ENCODE measurements at places on chromosomes 3 and 15. TPM values are rescaled to one million over a fixed set of nuclear protein-coding genes. Genes with fewer than 3 reads are reported as not detected.
A peak's percentile ranks its signal among the peaks of the same experiment; 100 is the strongest.

Gene RHOA
- total RNA-seq, result 306 TPM

Gene SLC38A3
- not detected for total RNA-seq

DNA sequence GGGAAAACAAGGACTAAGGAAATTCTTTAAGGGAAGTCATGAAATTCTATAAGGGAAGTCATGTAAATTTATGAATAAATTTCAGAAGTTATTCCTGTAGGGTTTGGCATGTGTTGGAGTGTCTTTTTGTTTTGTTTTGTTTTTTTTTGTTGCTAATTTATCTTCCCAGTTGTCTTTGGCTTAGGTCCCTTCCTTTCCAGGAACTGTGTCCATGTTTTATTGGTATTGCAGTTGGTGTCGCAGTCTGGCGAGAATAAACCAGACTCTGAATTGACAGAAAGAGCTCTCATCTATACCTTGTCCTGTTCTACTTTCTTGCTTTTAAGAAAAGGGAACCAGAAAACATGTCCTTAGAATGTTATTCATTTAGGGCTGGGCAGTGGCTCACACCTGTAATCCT, 57.6 kb downstream of the SGO1 start:
- no peaks in the 10 kb centered on the region for H3K27me3 ChIP-seq
- no peak overlapping the region for H3K4me3 ChIP-seq
- H3K36me3 ChIP-seq, result peaks cover 23% of the 10 kb centered on the region
- no peak overlapping the region for H3K27ac ChIP-seq

- no peak overlapping the region for H3K4me3 ChIP-seq
- H3K4me1 ChIP-seq, result no peaks in the 10 kb centered on the region
- peaks cover 69% of the 10 kb centered on the region for H3K36me3 ChIP-seq
These were observed 59.0 kb downstream of the LYSMD4 start for GRCh38 chr15:99674279-99674678.

Gene GABRB3
- not detected for total RNA-seq

DNA sequence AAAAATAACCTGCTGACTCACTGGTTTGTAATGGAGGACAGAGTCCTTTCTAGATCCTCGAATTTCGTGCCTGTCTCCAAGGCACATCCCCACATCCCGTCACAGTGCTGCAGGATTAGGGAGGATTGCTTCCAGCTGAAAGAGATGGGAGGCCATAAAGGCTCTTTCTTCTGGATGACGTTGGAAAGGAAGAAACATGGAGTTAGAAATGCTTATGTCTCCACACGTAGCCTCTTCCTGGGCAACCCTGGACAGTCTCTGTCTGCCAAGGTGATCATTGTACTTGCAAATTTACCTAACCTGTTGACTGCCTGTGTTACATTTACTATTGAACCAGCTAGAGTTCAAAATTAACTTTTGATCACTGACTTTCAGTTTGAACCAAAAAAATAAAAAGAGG, 27.6 kb upstream of the VILL start:
- no peak for DNase-seq
- H3K27ac ChIP-seq, result no peak overlapping the region
- H3K36me3 ChIP-seq, result no peaks in the 10 kb centered on the region
- H3K27me3 ChIP-seq, result no peaks in the 10 kb centered on the region
- no peak overlapping the region for H3K4me3 ChIP-seq

DNA sequence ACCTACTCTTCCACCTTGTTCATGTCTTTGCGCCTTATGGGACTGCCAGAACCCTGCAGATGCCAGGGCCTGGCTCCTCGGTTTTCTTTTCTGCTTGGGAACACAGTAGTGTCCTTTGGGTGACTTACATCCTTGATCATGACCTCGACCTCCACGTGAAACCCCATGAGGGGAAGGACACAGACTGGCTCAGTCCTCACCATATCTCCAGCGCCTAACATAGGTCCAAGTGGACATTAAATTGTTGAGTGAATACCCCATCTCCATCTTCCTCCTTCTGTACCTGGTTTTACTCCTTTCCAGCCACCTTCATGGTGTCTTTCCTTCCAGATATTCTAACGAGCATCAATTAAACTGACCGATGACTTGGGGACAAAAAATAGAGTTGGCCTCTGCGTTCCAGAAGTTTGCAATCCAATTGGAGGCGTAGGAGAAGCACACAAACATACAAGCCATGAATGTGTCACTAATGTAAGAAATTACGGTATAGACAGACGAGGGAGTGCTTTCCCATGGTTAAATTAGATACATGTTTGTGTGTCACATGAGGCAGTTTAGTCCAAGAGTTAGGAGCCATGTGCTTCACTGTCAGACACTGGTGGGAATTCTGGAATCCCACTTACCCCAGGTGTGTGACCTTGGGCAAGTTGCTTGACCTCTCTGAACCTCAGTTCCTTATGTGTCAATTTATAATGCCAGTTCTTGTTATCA, 907 bp upstream of the HERC1 start:
- no peaks in the 10 kb centered on the region for H3K27me3 ChIP-seq
- no peak for DNase-seq
- peak overlapping the region; percentile 90 for H3K27ac ChIP-seq
- no peaks in the 10 kb centered on the region for H3K36me3 ChIP-seq
- H3K4me1 ChIP-seq, result peaks cover 22% of the 10 kb centered on the region

GRCh38 chr15:76349301-76350070, 12.9 kb downstream of the ISL2 start:
- DNase-seq, result no peak
- H3K4me1 ChIP-seq, result peaks cover 28% of the 10 kb centered on the region
- H3K27me3 ChIP-seq, result peaks cover 32% of the 10 kb centered on the region
- H3K36me3 ChIP-seq, result no peaks in the 10 kb centered on the region
- H3K4me3 ChIP-seq, result no peak overlapping the region

Gene CIDEC
- not detected for total RNA-seq

GRCh38 chr3:136152176-136152843, 43.8 kb downstream of the MSL2 start:
- no peaks in the 10 kb centered on the region for H3K27me3 ChIP-seq
- H3K36me3 ChIP-seq, result peaks cover 32% of the 10 kb centered on the region
- no peak for DNase-seq
- peaks cover 3% of the 10 kb centered on the region for H3K4me1 ChIP-seq

Gene ZXDC
- total RNA-seq, result 70.9 TPM

GRCh38 chr3:192577271-192577670, 150.1 kb downstream of the FGF12 start:
- DNase-seq, result no peak
- H3K4me3 ChIP-seq, result no peak overlapping the region
- no peaks in the 10 kb centered on the region for H3K4me1 ChIP-seq
- H3K36me3 ChIP-seq, result no peaks in the 10 kb centered on the region

- no peak overlapping the region for H3K4me3 ChIP-seq
- H3K36me3 ChIP-seq, result peaks cover 61% of the 10 kb centered on the region
- no peak overlapping the region for H3K27ac ChIP-seq
- H3K4me1 ChIP-seq, result peaks cover 9% of the 10 kb centered on the region
- H3K27me3 ChIP-seq, result no peaks in the 10 kb centered on the region
These were observed 165.4 kb downstream of the MBNL1 start for GRCh38 chr3:152434142-152434541.

DNA sequence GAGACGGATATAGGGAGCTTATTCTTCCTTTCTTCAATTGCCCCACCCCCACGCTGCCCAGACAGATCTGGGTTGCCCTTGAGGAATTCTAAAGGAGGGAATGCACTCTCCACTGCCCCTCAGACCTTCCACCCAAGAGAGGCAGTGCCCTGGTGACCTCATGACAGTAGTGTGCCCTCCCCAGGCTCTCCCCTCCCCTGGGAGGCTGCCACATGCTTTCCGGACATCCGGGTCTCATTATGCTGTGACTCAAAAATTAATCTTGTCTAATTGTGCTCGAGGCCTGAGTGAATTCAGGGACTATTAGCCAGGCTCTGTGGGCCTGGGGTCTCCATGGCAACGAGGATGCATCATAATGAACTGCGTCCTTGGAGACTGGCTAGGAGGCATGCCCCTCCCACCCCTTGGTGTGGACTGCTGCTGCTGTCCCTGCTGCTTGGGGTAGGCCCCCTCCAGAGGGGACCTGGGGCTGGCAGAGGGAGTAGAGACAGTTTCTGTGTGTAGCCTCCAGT, 20.8 kb downstream of the CORO2B start:
- H3K4me1 ChIP-seq, result peaks cover 19% of the 10 kb centered on the region
- DNase-seq, result no peak
- no peaks in the 10 kb centered on the region for H3K27me3 ChIP-seq
- H3K27ac ChIP-seq, result no peak overlapping the region
- no peaks in the 10 kb centered on the region for H3K36me3 ChIP-seq

DNA sequence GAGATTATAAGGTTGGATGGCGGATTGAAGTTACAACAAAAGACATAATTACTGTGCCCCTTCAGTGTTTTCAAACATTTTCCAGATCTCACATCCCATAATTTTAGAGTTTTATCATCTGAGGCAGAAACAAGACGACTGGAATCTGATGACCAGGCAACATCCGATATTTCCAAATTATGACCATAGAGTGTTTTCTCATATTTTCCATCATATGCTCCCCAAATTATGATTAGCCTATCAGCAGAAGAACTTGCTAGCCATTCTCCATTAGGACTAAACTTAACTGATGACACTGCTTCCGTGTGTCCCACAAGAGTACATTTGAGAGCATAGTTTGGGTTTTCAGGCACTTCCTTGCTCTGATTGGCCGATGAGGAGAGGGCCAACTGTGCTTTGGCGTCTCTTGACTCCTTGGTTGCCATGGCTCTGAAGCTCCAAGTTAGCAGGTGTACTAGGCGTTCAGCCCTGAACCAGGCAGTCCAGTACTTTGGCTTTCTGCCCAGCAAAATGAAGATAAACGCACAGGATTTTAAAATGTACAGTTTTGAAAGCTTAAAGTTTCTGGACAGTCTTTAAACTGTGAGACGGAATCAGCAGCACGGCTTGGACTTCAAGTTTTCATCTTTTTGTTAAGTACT, 638 bp downstream of the WDR5B start:
- H3K27me3 ChIP-seq, result no peaks in the 10 kb centered on the region
- peak overlapping the region; percentile 97 for H3K27ac ChIP-seq
- DNase-seq, result peak; percentile 70
- H3K4me3 ChIP-seq, result peak overlapping the region; percentile 98
- H3K4me1 ChIP-seq, result peaks cover 20% of the 10 kb centered on the region

DNA sequence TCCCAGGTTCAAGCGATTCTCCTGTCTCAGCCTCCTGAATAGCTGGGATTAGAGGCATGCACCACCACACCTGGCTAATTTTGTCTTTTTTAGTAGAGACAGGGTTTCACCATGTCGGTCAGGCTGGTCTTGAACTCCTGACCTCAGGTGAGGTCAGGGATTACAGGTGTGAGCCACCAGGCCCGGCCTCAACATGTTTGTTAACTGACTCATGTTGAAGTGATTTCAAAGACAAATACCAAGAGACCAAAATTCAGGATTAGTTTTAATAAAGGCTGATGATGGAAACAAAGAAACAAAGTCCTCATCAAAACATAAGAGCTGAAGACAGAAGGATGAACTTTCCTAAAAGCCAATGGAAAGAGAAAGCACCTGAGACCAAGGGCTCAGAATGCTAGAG, 36.5 kb downstream of the SLC12A6 start:
- DNase-seq, result no peak
- H3K4me1 ChIP-seq, result peaks cover 28% of the 10 kb centered on the region
- H3K27ac ChIP-seq, result no peak overlapping the region
- no peaks in the 10 kb centered on the region for H3K27me3 ChIP-seq

GRCh38 chr3:80350771-80351170, 583.0 kb upstream of the ROBO1 start:
- no peak overlapping the region for H3K27ac ChIP-seq
- no peaks in the 10 kb centered on the region for H3K4me1 ChIP-seq
- no peak for DNase-seq
- no peak overlapping the region for H3K4me3 ChIP-seq

GRCh38 chr3:189338366-189338765, 166.6 kb downstream of the TPRG1 start:
- no peaks in the 10 kb centered on the region for H3K36me3 ChIP-seq
- no peak for DNase-seq
- no peaks in the 10 kb centered on the region for H3K27me3 ChIP-seq
- H3K4me1 ChIP-seq, result no peaks in the 10 kb centered on the region
- H3K4me3 ChIP-seq, result no peak overlapping the region

DNA sequence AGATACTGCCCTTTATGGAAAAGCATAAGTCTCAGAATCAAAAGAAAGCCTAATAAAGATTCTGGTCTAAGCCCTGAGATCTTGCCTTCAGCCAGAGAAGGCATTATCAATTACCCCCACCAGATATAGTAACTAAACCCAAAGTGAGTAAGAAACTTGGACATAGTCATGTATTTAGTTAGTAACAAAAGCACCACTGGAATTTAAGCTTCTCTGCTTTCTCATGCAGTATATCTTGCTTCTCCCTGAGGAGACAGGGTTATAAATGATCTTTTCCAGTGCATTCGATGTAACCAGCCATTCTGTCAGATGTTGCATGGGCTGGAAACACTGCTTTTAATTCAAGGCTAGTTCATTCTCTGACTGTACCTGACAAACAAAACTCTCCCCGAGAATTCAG, 946.7 kb downstream of the NAALADL2 start:
- H3K4me3 ChIP-seq, result no peak overlapping the region
- no peaks in the 10 kb centered on the region for H3K27me3 ChIP-seq
- DNase-seq, result no peak
- H3K4me1 ChIP-seq, result no peaks in the 10 kb centered on the region
- H3K36me3 ChIP-seq, result no peaks in the 10 kb centered on the region

DNA sequence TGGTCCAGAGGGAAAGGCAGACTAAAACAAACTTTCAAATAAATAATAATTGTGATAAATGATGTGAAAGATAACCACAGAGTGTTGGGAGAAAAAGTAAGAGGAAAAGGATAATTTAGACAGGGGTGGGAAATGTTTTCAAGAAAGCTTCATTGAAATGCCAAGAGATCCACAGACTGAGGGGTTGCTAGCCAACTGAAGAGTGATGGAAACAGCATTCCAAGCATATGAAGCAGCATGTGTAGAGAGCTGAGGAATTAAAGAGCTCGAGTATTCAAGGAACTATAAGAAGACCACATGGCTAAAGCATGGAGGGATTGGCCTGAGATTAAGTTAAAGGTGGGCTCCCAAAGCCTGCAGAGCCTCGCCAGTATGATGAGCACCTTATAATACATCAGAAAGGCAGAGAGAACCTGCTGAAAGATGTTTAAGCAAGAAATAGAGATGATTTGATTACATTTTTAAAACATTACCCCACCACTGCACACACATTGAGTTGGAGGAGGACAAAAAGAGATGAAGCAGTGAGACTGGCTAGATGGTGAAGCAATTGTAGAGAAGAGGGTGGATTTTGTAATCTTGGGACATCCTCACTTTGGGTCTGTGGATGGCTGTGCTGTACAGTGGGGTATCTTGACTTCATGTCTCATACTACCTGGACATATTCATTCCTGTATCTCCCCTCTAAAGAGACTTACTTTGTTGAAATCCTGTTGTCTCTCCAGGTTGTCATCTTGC, 100.8 kb downstream of the STAC start:
- no peaks in the 10 kb centered on the region for H3K27me3 ChIP-seq
- H3K4me1 ChIP-seq, result no peaks in the 10 kb centered on the region
- no peak overlapping the region for H3K4me3 ChIP-seq
- H3K36me3 ChIP-seq, result no peaks in the 10 kb centered on the region
- no peak for DNase-seq
- H3K27ac ChIP-seq, result no peak overlapping the region
